COR-L47 (cell line): ENCODE measurements at places on chromosomes 12 and 14.
A peak's percentile ranks its signal among the peaks of the same experiment; 100 is the strongest.

- peak; percentile 3 for DNase-seq
These were observed 168.1 kb upstream of the NOVA1 start for GRCh38 chr14:26765768-26766520.

- no peak for DNase-seq
These were observed 574.1 kb downstream of the SLC16A7 start for GRCh38 chr12:60169904-60170303.

GRCh38 chr12:131348646-131349045, 362.2 kb upstream of the SFSWAP start:
- no peak for DNase-seq

DNA sequence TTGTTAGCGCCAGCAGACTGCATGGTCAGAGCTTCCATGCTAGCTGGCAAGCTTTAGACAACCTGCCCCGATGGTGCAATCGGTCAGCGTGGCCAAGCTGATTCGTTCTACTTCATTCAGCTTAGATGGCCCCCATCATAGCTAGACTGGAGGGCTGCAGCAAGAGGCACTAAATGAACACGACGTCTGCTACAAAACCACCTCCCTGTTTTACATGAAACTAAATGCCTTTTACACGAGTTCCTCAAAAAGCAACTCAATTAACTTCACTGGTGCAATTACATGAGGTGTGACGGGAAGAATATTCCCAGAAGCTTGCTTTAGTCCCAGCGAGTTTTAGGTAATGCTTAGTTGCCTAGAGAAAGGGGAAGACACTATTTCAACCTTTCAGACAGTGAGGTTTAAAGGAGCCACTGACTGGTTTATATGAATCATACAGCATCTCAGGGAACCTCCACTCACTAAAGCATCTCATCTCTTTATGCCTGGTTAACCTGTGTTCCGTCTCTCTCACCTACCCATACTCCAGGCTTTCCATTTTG, 8.4 kb downstream of the NIN start:
- DNase-seq, result no peak

DNA sequence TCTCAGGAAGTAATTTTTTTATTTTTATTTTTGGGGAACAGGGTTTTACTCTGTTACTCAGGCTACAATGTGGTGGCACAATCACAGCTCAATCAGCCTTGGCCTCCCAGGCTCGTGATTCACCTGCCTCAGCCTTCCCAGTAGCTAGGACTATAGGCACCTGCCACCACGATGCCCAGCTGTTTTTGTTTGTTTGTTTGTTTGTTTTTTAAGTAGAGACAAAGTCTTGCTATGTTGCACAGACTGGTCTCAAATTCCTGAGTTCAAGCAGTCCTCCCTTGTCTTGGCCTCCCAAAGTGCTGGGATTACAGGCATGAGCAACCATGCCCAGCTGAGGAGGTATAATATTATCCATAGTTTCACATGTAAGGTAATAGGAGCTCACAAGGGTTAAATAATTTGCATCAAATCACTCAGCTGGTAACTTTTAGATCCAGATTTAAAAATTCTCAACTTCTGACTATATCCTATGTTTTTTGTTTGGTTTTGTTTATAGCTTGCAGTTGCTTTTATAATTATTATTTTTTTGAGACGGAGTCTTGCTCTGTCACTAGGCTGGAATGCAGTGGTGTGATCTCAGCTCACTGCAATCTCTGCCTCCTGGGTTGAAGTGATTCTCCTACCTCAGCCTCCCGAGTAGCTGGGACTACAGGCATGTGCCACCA, 629.3 kb downstream of the DIO2 start:
- DNase-seq, result no peak

- no peak for DNase-seq
These were observed 25.3 kb downstream of the PAPLN start for GRCh38 chr14:73262427-73263183.

DNA sequence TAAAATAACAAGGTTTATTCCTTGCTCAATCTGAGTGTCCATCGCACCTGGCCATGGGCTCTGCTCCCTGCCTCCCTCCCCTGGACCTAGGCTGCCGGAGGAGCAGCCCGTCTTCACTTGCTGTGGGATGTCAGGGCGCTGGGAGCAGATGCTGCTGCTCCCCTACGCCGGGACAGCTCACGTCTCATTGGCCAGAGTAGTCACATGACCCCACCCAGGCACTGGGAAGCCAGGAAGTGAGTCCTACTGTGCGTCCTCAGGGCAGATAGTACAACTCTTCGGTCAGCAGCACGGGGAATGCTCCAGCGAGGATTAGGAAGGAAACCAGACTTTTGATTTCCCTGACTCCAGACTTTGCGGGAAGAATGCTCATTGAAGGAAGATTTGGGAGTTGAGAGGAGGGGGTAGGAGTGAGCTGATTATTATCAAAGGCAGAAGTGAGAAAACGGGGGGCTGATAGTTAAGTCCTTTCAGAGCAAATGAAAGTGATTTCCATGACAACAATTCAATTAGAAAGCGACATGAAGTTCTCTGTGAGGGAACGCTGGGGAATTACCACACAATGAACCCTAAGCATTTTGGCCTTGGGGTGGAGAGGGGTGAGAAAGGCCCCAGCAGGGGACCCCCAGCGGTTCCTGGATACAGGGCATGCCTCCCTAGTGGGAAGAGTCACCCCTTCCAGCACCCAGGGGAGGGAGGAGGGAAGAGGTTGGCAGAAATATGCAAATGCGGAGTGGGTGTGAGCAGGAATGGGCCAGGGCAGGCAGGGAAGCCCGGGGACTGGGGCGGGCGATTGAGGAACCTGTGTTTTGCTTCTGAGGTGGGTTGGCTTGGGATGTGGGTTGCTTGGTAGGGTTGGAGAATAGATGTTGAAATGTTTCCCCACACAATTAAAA, 215.5 kb downstream of the AACS start:
- DNase-seq, result no peak

- DNase-seq, result no peak
These were observed 50.9 kb downstream of the CHST11 start for GRCh38 chr12:104507672-104508071.

GRCh38 chr12:123141615-123142517, 9.0 kb downstream of the PITPNM2 start:
- no peak for DNase-seq

DNA sequence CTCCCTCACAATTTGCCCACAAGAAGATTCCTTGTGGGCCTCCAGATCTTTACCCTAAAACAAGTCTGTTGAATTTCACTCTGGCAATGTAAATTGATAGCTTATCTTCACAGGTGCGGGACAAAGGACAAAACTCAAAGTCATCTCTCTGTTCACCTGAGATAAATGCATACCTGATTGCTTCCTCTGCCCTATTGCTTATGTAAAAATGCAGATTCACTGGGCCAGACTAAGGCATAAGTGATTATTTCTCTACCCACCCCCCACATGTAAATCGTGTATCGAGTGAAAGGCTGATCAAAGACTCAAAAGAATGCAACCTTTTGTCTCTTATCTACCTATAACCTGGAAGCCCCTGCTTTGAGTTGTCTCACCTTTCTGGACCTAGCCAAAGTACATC, 316.8 kb downstream of the SSPN start:
- no peak for DNase-seq

- DNase-seq, result peak; percentile 88
These were observed 123.9 kb downstream of the BRMS1L start for GRCh38 chr14:35949920-35950513.

DNA sequence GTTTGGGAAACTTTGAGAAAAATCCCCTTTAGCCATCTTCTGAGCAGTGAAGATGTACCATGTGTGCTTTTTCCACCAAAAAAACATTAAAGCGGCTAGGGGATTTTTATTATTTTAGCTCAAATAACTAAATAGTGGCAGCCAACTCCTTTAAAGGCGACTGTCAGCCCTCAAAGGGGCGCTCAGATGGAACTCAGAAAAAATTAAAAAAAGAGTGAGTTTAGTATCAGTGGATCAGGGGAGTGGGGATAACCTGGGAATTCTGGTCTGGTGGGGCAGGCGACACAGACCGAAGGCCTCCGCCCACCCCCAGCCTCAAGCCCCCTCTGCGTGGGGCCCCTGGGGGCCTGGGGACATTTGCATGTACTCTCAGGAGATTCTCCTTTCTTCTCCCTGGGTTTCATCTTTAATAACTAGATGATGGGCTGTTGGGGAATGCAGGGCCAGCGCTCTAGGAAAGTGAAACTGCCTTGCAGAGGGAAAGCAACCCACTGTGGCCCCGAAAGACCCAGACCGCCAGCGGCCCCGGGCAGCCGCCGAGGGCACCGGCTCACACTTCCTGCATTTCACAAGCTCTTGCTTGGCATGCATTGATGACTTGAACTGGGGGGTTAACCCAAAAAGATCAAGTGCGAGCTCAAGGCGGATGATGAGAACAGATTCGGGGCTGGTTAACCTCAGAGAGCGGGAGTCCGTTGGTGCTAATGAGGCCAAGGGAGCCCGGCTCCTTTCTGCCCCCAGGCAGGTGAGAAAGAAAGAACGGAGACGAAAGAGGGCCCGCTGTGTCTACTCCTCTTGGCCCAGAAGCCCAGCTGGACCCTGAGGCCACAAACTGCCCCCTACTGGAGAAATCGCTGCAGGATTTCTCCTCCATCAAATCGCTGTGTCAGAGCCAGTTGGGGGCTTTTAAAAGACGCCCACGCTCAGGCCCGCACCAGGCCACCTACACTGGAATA, 7.3 kb upstream of the BATF start:
- DNase-seq, result no peak

DNA sequence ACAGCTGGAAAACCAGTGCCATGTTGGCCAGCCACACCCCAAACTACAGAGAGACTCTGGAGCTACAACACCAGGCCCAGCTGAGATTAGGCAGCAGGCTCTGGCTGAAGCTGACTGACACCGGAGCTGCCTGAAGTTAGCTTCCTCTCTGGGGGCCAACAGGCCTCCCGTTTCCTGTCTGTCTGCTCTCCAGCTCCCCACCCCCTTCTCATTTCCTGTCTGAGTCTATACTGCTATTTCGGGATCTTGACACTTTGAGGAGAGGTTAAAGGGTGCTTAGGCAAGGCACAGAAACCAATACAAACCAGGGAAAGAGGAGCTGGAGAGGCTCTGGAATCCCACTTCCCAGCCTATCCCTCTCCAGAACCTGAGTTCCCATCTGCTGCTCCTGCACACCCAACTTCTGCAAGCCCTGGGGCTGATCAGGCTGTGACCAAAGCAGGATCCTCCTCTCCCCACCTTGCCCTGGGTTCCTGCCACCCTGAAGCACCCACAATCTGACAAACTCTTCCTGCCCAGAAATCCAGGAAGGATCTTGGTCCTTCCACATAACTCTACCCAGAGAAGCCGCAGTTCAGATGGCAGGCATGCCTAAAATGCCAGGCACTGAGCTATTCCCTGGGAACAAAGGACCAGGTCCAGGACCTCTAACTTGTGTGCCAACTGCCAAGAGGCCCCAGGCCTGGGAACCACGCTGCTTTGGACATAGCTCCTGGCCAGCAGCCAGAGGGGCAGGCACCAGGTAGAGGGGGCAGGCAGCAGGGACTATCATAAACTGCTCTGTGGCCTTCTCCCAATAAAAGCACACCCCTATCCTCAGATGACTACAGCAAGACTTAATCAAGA, 39.9 kb downstream of the PRPF40B start:
- DNase-seq, result no peak

DNA sequence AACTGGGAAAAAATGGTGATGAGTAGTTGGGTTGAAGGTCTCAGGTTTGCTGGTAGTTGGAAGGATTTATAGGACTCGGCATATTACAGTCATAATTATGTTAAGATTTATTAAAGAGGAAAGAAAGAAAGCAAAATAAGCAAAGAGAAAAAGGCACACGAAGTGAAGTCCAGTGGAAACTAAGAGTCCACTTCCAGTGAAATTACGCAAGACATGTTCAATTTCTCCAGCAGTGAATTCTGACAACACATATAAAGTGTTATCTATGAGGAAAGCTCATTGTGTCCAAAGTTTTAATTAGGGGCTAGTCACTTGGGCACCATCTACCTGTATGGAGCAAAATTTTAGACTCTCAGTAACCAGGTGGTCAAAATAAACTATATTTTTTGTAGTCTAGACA, 143.3 kb downstream of the CEP128 start:
- no peak for DNase-seq

GRCh38 chr14:77988096-77988870, 181.9 kb upstream of the NRXN3 start:
- no peak for DNase-seq

- DNase-seq, result no peak
These were observed 83.3 kb downstream of the PLEKHG7 start for GRCh38 chr12:92786045-92786444.

DNA sequence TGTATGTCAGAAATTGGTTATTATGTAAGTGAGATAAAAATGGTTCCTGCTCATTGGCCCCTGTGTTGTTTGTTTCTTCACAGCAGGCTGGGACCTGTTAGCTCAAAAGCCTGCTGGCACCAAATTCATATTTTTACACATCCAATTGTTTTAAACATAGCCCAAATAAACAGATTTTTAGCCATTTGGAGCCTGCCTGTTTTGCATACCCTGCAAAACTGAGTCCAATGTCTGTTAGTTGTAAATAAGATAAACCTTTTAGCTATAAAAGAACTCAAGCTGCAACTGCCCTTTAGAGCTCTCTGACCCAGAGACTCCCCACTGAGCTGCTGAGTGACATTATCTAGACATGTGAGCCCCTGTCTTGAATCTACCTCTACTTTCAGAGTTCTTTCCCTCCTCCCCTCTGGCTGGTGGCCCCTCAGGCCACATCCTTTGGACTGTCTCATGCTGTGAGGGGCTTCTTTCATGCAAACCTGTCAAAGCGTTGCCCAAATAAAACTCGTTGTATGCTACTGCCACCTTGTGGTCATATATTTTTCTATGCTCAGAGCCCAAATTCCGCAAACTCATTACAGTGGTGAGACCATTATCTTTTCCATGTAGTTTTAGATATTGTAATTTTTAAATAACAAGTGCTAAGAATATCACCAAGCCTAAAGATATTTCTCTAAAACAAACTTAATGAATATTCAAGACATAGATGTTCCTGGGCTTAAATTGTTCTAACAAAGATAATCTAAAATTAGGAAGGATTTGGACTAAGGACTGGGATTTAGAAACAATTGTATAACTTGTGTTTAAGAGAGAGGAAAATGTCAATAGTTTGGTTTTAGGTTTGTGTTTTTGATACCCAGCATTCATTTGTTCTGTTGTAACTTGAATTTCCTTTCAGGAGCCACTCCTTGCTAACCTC, 337.9 kb downstream of the AACS start:
- DNase-seq, result peak; percentile 13

GRCh38 chr14:95361373-95362137, 41.8 kb upstream of the CLMN start:
- peak; percentile 3 for DNase-seq
